ENCODE measurements at places on chromosomes 1 and 21.

GRCh38 chr1:7940745-7941436 lies at the start of gene TNFRSF9:
TSS of gene TNFRSF9 (minus strand) at chr1:7940839. CDS start at chr1:7939994, 845 bp downstream.
- peak; percentile 16 for DNase-seq

GRCh38 chr1:27789540-27790041 lies 16.6 kb downstream of the STX12 start:
- peak; percentile 32 for DNase-seq

DNA sequence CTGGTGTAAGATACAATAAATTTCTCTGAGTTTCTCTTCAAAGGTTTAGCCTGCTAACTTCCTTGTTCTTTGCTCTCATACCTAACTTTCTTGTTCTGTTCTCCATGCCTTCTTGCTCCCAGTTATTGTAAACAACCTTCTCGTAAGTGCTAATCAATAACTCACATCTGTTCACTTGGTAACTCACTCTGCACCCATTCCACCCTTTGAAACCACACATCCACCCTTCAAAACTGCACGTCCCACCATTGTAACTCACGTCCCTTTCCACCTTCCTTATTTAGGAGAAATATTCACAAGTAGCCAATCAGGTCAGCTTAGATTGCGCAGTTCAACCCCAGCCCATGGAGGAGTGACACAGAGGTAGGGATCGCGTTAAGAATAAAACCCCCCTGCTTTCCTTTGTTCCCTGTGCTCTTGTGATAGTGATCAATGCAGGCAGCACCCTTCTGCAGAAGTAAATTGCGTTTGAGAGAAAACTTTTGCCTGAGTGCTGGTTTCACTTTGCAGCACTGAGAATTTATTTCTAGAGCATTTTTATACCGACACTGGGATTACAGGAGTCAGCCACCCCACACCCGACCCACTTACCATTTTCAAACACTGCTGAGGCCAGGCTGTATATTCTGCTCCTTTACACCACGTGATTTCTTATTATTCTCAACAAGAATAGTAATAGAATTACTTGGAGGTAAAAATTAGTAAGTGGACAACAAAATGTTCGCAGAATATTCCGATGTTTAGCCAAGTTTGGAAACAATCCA lies 789.2 kb upstream of the RGS18 start:
- no peak for DNase-seq

DNA sequence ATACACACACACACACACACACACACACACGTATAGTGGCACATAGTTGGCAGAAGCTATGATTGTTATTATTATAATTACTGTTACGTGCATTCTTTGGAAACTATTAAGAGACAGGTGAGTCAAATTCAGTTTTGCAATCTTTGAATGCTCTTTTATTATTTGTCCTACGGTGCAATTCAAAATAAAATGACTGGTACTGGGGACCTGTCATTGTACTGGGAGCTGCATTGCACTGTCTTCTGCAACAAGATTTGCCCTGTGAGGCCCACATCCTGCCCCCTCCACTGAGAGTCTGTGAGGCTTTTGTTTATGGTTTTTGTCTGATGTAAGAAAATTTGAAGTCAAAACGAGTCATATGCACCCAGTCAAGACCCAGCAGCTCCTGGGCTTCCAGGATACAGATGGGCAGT lies 1.9 kb downstream of the LY9 start:
- DNase-seq: no peak

DNA sequence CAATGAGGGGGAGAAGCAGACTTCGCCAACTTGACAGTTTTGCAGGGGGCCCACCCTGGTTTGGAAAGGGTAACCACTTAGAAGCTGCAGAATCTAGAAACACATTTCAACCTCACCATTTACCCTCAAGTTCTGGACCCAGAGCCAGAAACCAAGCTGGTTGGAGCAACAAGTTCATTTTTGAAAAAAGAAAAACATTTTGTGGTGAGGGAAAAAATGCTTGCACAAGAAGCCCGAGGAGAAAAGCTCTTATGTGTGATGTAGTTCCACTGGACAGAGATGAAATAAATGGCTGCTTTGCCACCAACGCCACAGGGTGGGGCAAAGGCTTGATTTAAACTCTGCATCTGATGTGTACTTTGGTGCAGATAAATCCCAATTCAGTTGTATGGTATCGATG lies 10.6 kb upstream of the NGF start:
- no peak for DNase-seq

DNA sequence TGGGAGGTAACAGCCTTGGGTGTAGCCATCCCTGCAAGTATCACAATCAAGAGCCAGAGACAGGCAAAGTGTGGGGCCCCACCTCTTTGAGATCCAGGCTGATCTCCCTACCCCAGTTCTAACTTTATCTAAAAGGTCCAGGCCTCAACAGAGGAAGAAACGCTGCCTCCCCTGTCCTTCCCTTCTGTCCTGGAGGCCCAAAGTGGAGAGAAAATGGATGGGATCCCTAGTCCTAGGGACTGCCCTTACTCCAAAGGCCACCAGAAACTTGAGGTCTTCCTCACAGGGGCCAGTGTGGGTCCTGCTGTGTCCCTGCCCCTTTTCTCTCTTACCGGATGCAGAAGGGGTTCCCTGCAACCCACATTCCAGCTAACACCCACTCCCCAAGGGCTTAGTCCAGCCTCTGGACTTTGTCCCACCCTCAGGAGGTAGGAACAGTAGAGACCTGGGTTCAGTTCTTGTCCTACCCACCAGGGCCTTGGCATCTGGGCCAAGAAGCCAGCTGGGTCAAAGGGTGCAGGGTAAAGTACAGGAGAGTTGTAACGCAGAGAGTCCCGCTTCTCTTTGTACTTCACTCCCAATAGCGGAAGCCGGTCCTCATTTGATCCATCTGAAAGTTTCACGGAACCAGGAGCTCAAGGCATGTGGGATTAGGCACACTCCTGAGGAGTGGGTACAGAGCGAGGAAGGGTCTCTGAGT lies 1.9 kb downstream of the HDGF start:
- DNase-seq: peak; percentile 78

- DNase-seq: no peak
Observed at GRCh38 chr1:218698141-218698540, 353.0 kb downstream of the TGFB2 start.

- peak; percentile 83 for DNase-seq
Observed at GRCh38 chr1:42922687-42923366, 35.8 kb downstream of the SLC2A1 start.

DNA sequence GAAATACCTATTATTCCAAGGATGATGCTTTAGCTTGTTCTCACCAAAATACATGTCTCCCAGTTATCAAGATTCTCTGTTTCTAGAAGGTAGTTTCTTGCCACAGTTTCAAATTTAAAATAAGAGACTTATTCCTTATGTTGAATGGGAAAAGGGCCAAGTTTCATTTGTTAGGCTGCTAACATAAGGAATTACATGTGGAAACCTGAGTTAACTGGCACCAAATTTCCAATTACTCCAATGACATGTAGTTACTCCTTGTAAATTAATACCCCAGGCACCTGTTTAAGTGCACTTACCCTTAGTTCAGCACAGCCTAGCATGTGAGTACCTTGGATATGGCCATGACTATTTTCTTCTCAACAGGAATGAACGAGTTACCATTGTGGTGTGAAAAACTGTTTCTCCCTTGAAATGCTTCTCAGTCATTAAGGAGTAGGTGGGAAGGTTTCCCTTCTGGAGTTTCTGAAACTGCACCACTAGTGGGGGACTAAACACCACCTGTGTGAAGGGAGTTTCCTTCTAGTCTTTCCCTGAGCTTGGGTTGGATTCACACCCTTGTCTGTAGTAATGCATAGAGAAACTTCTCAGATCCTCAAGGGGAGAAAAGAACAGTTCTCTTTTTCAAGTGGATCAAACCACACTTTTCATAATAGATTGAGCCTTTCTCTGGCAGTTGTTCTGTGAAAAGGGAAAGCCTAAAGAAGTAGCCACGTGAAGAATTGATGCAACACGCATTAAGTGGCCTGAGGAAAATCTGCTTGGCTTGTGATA lies 32.3 kb upstream of the LRRC8C start:
- DNase-seq: no peak

- DNase-seq: peak; percentile 51
Observed at GRCh38 chr1:151255381-151255780, 847 bp downstream of the PSMD4 start.

GRCh38 chr1:21707891-21708290 lies 38.7 kb upstream of the RAP1GAP start:
- DNase-seq: peak; percentile 34

GRCh38 chr1:172997941-172998361 lies 52.8 kb downstream of the TNFSF18 start:
- no peak for DNase-seq

DNA sequence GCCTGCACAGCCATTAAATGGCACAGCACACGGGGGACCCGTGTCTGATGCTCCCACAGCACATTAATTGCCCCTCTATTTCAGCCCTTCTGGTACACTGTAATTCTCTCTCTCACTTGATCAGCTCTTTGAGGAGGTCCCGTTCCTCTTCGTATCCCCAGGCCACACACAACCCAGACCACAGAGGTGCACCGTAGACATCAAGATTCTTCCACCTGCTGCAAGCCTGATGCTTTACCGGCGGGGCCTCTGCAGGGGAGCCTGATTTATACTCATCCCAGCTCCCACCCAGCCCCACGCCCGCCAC lies 759 bp downstream of the SMYD3 start:
- no peak for DNase-seq

- DNase-seq: no peak
Observed at GRCh38 chr1:242219298-242219901, 220.5 kb upstream of the MAP1LC3C start.

GRCh38 chr21:8991968-8992621 lies 1529.3 kb upstream of the TPTE start:
- no peak for DNase-seq

DNA sequence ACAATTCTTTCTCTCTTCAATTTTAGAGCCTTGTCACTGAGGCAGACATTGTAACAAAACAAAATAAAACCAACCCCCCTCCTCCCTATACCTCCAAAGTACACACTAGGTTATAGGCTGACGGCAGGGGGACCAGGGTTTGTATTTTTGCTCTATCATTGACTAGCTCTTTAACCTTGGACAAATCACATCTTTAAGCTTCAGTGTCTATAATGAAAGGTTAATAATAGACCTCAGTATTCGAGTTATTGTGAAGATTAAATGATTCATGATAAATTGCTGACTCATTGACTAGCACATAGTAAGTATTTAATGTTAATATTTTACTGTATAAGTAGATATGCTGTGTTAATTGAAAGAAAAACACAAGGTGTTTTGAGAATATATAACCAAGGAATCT lies 1267.6 kb upstream of the ADGRL2 start:
- no peak for DNase-seq

DNA sequence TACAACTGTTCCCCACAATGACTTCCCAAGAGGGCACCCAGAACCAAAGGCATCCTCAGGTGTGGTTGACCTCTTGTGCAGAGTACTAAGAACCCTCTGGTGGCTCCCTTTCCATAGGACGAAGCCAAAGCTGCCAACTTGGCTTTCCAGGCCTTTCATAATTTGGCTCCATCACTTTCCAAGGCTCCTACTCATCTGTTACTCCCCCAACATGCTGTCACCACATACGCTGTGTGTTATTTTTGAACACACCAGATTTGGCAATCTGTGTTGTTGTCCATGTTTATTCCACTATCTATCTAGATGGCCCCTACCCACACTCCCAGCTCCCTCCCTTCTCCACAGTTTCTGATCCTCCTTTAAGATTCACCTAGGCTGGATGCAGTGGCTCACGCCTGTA lies 10.2 kb upstream of the NKAIN1 start:
- DNase-seq: no peak

DNA sequence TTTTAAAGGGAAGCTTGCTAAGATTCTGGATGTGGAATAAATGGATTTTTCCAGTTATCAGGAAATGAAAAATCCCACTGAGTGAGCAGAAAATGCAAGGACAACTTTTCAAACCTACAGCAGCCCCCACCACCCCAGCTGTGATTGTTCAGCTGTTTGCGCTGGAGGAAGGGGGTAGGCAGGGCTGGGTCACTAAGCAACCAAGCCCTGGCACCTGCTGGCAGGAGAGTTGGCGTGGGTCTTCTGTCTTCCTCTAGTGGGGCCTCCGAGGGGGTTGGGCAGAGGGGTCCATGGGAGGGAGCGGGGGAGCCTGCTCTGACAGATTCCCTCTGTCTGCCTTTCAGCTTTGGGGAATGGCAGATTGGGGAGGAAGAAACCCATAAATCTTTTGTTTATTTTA lies 45.3 kb downstream of the EIF2D start:
- no peak for DNase-seq

Measured in erythroblast (primary cell).